ENCODE measurements at places on chromosomes 3 and 15. TPM values are rescaled to one million over a fixed set of nuclear protein-coding genes. Genes with fewer than 3 reads are reported as not detected.

DNA sequence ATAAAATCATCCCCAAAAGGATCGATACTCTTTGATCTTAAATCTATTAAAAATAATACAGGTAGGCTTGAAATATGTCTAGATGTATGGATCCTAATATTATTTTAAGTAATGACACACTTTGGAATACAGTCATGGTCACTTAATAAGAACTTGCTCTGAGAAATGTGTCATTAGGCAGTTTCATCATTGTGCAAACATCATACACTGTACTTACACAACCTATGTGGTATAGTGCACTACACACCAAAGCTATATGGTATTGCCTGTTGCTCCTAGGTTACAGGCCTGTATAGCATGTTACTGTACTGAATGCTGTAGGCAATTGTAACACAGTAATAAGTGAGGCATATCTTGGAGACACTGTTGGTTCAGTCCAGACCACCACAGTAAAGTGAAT lies 307.1 kb downstream of the RAP2B start:
- DNase-seq: no peak

Gene CCR3
- not detected for total RNA-seq

Gene WDR53
- total RNA-seq: 16.9 TPM

DNA sequence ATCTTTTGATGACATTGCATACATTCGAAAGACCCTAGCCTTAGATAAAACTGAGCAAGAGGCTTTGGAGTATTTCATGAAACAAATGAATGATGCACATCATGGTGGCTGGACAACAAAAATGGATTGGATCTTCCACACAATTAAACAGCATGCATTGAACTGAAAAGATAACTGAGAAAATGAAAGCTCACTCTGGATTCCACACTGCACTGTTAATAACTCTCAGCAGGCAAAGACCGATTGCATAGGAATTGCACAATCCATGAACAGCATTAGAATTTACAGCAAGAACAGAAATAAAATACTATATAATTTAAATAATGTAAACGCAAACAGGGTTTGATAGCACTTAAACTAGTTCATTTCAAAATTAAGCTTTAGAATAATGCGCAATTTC lies 16.7 kb downstream of the KCNMB3 start:
- DNase-seq: no peak

Gene DTWD1
- 31.9 TPM for total RNA-seq

- peak; percentile 14 for DNase-seq
Measured at GRCh38 chr15:34271493-34271892, 46.7 kb downstream of the EMC4 start.

Gene ACSBG1
- not detected for total RNA-seq

- DNase-seq: no peak
Measured at GRCh38 chr3:136908297-136908696, 46.3 kb downstream of the NCK1 start.

Gene IQCH
- total RNA-seq: 3.2 TPM

Gene SEMA3G
- total RNA-seq: 0.34 TPM

DNA sequence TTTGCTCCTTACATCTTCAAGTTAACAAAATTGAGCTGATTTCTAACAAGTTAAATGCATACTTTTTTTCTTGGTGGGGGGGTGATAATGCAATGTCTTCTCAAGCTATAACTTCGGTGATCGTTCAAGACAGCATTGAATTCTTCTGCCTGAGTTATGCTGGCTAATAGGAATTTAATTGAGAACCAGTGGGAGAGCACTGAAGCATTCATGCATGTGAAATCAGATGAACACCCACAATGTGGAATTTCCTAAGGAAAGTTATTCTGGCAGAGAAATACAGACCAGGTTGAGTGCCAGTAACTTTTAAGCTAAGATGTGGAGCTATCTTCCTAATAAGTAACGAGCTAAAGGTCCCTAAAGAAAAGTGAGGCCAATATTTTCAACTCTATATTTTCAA lies 3.0 kb downstream of the SPATA16 start:
- DNase-seq: no peak

Gene PAQR9
- total RNA-seq: not detected

Gene GOLGA6L10
- total RNA-seq: 0.74 TPM

DNA sequence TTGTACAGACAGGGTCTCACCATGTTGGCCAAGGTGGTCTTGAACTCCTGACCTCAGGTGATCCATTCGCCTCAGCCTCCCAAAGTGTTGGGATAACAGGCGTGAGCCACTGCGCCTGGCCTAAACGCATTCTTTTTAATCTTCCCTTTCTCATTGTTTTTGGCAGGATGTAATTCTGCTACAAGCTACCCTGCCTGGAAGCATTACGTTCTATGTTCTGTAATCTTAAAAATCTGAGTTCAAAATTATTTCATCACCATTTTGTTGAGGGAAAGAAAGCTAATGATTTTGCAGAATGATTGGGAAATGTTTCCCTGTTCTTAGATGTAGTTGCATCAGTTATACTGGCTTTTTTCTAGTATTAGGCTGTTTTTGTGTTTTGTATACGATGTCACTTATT lies 71.5 kb downstream of the RGMA start:
- no peak for DNase-seq

Gene CD80
- not detected for total RNA-seq

DNA sequence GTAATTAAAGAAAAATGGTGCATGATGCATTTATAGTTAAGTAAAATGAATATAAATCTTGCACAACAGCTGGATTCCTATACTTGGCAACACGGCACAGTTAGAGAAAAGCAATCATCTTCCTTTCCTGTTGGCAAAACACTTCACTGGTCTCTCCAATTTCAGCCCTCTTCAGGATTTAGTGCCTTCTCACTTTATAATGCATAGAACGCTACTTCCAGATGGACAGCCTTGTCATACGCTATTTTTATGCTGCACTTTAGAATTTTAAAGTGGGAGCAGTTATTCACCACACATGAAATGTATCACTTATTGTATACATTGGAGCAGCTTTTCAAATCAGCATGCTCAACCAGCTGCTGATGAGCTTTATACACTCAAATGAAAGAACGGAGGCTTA lies 194.4 kb upstream of the GBE1 start:
- no peak for DNase-seq

Gene CLDN1
- 7.3 TPM for total RNA-seq

DNA sequence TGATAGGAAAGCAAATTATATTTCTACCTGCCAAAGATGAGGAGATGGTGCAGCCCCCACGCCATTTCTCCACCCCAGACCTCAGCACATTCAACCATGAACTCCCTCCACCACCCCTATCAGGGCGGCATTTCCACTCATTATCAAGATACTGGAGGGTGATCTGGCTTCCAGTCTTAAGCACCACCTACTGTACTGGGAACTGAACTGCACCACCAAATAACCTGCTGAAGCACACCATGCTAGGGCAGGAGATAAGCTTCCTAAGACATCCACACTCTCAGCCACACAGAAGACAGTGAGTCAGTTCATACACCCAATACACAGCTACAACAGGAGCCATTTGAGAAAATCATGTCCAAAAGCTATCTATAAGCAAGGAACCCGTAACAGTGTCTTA lies 98.8 kb downstream of the FGF7 start:
- no peak for DNase-seq

Measured in Daoy (cell line).